ENCODE measurements at places on chromosomes 7 and 10.
A peak's percentile ranks its signal among the peaks of the same experiment; 100 is the strongest.

GRCh38 chr7:103657474-103657894 lies 211.5 kb upstream of the SLC26A5 start:
- DNase-seq = no peak

- DNase-seq = no peak
Observed at GRCh38 chr10:19891429-19891828, 75.2 kb downstream of the PLXDC2 start.

- no peak for DNase-seq
Observed at GRCh38 chr7:133024596-133024995, 57.3 kb downstream of the CHCHD3 start.

- no peak for DNase-seq
Observed at GRCh38 chr7:93006480-93007095, 111.2 kb downstream of the SAMD9 start.

DNA sequence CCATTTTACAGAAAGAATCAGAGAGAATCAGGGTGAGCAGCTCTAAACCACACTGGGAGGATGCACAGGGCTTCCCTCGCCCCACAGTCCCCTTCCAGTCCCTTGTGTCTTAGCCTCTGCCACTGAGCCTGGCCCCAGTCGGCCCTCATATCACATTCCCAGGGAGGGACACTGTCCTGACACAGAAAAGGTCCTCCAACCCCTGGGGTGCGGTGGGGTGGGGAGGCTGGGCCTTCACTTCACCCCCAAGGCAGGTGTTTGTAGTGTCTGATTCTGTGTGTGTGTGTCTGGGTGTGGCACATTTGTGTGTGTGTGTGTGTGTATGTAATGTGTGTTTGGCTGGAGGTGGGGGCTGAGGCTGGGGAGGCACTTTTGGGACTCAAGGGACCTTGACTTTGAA lies 1.8 kb upstream of the KCP start:
- no peak for DNase-seq

DNA sequence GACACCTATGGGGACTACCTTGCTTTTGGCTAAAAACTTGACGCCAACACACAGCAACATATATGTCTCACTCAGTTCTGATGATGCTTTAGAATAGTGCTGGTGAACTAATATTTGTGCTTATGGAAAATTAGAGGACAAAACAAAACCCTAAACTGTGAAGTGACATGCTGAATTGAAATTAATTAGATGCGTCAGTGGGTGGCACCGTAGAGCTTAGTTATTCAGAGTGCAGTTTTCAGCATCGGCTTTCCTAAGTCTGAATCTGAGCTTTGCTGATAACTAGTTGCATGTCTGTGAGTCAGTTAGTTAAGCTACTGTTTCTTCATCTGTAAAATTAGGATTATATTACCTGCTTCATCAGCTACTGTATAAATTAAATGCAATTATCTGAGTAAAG lies 245.0 kb upstream of the SORCS1 start:
- no peak for DNase-seq

DNA sequence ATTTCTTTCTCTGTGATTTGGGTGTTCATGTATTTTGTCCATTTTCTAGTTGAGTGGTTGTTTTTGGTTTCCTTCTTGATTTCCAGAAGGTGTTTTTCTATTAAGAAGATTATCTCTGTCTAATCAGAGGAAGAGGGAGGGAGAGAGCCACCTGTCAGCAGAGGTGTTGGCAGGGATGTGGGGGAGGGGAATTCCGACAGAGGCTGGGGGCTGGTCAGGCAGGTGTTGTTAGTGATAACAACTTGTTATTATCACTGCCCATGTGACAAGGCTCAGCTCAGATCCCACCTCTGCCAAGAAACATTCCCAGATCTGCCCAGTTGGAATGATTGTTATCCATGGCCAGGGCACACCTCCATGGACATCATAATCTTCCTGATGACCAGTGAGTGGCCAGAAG lies 293.4 kb downstream of the GFRA1 start:
- no peak for DNase-seq

GRCh38 chr7:107208024-107208521 lies 39.3 kb downstream of the HBP1 start:
- DNase-seq = no peak

GRCh38 chr7:14902589-14903067 lies at the start of gene DGKB:
Gene DGKB, minus strand, starts transcription at chr7:14902751.
- no peak for DNase-seq

GRCh38 chr10:77319557-77319956 lies 318.1 kb downstream of the KCNMA1 start:
- peak; percentile 29 for DNase-seq

DNA sequence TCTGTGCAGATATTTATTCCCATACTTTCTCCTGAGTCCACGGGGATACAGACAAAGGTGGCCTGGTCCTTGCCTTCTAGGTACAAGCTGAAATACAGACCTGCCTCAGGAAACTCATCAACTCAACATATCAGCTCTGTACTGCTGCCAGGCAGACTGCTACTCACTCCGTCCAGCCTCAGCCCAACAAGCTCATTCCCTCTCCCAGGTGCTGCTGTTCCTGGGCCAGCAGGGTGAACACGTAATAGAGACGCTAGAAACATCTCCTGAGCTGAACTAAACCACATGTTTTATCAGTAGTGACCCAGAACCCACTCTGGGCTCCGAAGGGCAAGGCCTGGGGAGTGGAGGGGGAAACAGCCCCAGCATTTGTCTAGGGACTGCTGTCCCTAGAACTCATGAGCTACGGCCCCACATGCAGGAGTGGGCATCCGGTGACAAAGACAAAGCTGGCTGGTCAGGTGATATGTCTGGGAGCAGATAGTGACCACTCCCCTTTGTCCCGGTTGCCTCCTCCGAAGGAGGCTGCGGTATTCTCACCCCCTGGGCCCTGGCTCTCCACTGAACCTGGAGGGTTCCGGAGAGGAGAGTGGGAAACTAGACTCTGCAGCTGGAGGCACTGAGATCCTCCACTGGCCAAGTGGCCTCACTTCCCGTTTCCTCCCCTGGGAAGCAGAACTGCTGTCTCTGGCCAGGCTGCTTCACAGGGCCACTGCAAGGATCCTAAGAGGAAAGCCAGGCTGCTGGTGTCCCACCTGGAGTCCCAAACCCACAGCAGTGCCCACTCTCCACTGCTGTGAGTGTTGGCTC lies 116.1 kb downstream of the FAM53B start:
- no peak for DNase-seq

DNA sequence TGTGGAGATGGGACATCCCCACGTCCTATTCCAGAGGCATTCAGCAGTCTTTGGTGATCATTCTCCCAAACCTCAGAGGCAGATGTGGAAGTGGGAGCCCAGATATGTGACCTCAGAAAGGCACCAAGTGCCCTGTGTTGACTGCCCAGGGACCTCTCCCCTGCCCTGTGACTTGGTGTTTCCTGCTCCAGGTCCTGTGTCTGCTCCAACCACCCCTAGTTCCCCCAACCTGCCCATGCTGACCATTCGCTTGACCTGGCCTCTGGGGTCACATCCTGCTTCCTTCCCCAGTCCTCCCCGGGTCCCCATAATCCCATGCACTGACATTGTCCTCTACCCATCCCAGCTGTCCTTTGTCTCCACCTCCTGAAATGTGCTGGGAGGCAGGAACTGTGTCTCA lies 7.6 kb downstream of the CYP26A1 start:
- DNase-seq = no peak

DNA sequence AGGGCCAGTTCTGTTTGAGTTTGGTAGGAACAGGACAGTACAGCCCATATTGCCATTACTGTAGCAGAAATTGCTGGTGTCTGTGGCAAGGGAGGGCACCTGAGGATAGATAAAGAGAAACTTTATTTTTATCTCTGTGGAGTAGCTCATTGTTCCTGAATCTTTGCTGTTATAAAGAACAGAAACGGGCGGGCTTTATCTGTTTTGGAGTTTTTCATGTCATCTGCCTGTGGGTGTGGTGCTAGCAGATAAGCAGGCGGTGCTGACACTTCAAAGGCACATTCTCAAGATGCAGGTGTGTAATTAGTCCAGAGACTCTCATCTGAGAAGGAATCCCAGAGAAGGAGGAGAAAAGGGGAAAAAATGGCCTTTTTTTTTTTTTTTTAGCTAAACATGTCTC lies 11.5 kb downstream of the ZNF273 start:
- no peak for DNase-seq

GRCh38 chr7:157977717-157978496 lies 609.7 kb downstream of the PTPRN2 start:
- DNase-seq = no peak

DNA sequence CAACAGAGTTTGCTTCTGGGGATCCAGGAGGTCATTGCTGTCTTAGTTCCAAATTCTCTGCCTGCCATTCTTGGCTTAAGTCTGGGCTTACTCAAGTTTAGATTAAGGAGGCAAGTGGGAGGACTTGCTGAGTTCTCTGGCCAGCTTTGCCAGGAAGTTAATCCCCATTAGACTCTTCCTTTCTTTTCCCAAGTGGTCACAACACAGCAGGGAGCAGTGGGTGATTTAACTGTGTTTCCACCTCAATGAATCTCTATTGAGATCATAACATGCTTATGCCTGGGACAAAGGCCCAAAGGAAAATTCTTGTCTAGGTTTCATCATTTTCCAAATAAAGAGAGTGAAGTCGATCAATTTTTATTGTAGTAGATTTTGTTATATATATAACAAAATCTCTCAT lies 1159.6 kb downstream of the SORCS3 start:
- DNase-seq = no peak

- DNase-seq = no peak
Observed at GRCh38 chr10:56449770-56450169, 88.7 kb upstream of the ZWINT start.

- DNase-seq = no peak
Observed at GRCh38 chr7:103821092-103821491, 168.4 kb downstream of the RELN start.

GRCh38 chr7:131753620-131754222 lies 197.3 kb upstream of the PODXL start:
- DNase-seq = peak; percentile 57

DNA sequence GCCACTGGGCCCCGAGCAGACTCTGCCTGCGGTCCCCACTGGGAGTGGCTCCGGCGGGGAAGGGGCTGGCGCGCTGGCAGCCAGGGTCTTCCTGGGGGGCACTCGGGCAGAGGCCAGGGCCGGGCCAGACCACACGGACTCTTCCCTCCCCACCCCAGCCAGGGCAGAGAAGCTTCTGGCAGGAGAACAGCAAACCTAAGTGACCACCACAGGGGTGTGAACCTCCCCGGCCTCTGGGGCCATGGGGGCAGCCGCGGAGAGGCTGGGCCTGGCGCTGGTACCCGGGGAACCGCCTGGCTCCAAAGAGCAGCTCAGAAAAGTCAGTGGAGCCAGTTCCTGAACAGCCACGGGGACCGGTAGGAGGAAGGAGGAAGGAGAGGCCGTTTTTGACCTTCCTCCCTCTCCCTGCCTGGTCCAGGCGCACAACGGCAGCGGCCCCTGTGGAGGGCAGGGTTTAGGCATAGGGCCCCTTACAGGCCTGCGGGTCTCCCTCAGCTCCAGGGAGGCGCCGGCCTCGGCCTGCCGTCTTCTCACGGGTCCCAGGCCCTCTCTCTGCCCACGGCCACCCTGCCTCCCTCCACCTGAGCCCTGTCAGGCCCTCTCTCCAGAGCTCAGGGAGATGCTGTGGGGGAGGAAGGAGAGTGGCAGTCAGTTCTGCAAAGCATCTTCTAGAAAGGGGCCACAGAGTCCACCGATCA lies 51.8 kb downstream of the TMEM209 start:
- DNase-seq = no peak

DNA sequence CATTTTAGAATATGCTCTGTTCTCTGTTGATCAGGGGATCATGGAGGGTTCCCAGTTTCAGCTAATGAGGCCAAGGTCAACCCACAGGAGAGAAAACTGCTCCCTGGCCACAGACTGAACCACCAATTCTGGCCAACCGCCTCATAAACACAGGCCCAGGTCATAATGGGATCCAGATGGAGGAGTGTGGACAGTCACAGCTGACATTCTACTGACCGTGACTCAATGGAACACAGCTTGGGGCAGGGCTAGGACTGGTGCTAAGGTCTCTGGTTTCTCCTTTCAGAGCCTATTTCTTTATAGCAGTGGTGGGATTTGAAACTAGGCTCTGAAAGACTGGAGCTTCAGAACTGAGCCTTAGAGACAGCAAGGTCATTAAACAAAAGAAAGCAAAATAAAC lies 68.3 kb downstream of the HIPK2 start:
- DNase-seq = no peak

- peak; percentile 41 for DNase-seq
Observed at GRCh38 chr10:122056431-122057094, 67.6 kb downstream of the TACC2 start.

DNA sequence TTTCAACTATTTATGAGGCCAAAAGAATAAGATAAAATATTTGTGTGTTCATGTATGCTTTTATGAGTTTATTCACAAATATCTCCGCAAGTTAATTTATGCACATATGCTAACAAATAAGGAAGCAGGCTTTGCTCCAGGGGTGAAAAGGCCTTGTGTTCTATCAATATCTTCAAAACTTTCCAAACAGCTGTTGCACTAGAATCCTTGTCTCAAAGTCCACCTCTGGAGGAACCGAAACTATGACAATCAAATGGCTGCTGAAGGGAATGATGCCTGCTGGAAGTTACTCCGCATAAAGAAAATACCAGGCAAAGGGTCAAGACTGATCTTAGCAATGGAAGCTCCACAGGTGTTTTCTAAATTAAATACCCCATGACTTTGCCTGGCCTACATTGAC lies 145.0 kb upstream of the GHITM start:
- DNase-seq = no peak

DNA sequence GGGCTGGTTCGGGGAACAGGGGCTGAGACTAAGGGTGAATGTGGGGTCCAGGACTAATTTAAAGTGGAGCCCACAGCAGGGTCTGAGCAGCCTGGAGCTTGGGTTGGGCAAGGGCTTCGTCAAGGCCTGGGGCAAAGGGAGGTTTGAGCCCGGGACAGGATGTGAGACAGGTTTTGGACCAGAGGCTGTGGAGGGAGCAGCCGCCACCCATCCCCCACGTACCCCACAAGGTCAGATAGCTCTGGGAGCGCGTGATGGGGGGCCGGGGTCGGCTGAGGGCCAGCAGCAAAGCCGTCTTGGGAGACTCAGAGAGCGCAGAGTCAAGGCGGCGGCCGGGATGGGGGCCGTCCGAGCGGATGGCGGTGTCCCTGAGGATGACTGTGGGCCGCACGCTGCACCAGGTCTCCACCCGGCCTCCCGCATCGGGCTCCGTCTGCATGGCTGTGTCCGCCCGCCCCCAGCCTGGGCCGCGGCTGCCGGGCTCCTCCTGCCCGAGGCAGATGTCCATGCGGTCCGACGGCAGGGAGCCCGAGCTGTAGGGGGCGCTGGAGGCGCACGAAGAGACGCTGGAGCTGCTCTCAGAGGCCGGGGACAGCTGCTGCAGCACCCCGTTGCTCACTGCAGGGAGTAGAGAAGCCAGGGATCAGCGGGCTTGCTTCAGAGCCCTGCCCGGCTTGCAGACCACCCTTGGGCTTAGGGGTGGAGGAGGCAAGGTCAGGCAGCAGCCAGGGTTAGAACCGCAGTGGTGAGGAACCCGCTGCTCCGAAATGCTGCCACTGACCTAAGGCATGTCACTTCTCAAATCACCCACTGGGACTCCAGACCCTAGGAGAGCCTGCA lies 12.1 kb downstream of the PDZD7 start:
- DNase-seq = peak; percentile 85

GRCh38 chr7:276230-276835 lies 13.6 kb upstream of the FOXL3 start:
- DNase-seq = no peak

All from Daoy (cell line).